ENCODE measurements at places on chromosomes 11 and 22. TPM values are rescaled to one million over a fixed set of nuclear protein-coding genes. Genes with fewer than 3 reads are reported as not detected.

GRCh38 chr22:46290843-46291785 lies 5.6 kb upstream of the GTSE1 start:
- no peaks in the 10 kb centered on the region for H3K27me3 ChIP-seq
- no peak for DNase-seq
- no peaks in the 10 kb centered on the region for H3K4me1 ChIP-seq
- no peaks in the 10 kb centered on the region for H3K36me3 ChIP-seq
- H3K27ac ChIP-seq: no peak overlapping the region

DNA sequence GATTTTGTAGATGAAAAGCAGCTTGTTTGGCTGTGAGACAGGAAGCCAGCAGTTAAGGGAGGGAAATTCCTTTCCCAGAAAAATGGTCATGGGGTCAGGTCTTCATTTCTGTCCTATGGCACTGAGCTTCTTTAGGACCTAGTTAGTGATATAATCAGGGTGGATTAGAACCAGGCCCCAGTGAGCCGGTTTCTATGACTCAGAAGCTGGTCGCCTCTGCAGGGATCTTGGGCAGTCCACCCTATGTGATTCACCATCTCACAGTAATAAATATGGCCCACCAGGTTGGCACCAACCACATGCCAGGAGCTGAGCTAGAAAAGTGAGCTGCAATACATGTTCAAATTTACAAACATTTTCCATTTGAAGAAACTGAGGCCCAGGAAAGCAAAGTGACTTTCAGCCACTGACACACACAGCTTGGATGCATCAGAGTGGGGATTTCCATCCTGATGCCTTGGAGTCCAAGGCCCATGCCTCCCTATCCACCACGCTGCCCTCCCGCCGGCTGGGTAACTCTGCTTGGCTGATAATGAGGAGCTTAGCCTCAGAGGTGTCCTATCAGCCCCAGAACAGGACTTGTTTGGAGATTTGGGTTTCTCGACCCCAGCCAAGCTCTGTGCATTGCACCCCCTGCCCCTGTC lies 42.0 kb downstream of the CD82 start:
- no peaks in the 10 kb centered on the region for H3K36me3 ChIP-seq
- H3K27ac ChIP-seq: no peak overlapping the region
- no peaks in the 10 kb centered on the region for H3K27me3 ChIP-seq
- no peak overlapping the region for H3K4me3 ChIP-seq
- no peak for DNase-seq
- H3K4me1 ChIP-seq: peaks cover 23% of the 10 kb centered on the region

DNA sequence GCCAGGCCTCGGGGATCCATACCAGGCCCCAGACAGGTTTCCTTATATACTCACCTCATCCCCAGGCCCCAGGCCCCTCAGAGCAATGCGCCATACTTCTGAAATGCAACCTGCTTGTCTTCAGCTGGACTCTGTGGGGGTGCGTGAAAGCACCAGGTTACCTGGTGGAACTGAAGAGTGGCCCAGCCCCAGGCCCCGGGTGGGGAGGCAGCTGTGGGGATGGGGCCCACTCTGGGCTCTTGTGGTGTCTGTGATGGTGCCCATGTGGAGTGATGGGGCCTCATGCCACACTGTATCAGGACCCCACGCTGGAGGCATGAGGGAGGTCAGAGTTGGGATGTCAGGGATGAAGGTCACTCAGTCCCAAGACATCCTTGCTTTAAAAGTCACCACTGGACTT lies 999.0 kb downstream of the BRD1 start:
- no peaks in the 10 kb centered on the region for H3K36me3 ChIP-seq
- no peaks in the 10 kb centered on the region for H3K27me3 ChIP-seq
- no peaks in the 10 kb centered on the region for H3K4me1 ChIP-seq
- no peak overlapping the region for H3K27ac ChIP-seq

- no peak overlapping the region for H3K27ac ChIP-seq
- H3K4me3 ChIP-seq: no peak overlapping the region
- H3K27me3 ChIP-seq: no peaks in the 10 kb centered on the region
- no peak for DNase-seq
- H3K36me3 ChIP-seq: no peaks in the 10 kb centered on the region
- H3K4me1 ChIP-seq: no peaks in the 10 kb centered on the region
Measured at GRCh38 chr11:12591706-12592105, 82.5 kb upstream of the TEAD1 start.

- DNase-seq: peak; percentile 29
- no peak overlapping the region for H3K27ac ChIP-seq
- no peak overlapping the region for H3K4me3 ChIP-seq
- peaks cover under 1% of the 10 kb centered on the region for H3K4me1 ChIP-seq
- H3K36me3 ChIP-seq: no peaks in the 10 kb centered on the region
Measured at GRCh38 chr11:47886096-47886495, 37.9 kb upstream of the NUP160 start.

DNA sequence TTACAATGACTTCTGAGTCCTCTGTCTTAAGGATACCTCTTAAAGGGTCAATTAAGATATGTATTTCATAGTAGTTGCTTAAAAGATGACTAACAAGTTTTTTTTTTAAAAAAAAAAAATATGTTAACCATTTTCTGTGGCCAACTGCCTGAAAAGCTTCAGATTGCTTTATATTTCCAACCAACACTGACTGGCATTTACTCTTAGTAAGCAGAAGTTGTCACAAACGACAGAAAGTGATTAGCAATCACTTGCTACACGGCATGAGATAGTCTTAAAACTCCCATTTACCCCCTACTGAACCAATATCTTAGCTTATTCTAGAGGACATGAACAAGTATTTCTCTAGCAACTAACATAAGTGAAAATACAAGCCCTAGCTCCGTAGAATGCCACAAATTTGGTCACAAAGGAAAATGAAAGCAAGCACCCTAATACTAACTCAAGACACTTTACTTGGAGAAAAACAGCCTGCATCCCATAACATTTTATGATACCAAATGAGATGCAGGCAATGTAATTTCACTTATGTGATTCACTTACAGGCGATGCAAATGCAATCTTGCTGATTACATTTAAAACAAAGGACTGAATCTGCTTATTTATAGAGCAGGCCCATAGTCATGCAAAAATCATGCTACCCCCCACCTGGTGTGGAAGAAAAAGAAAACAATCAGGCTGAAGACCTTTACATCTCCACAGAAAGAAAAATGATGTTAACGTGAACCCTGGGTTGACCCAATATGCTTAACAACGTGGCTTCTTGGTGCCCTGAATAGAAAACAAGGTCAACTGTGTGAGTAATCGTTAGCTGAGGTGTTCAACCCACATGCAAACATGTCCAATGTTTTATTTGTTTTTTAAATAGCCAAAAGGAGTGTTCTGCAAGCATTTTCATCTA lies 25.7 kb downstream of the MPPED2 start:
- H3K36me3 ChIP-seq: no peaks in the 10 kb centered on the region
- H3K4me3 ChIP-seq: peak overlapping the region; percentile 7
- no peaks in the 10 kb centered on the region for H3K27me3 ChIP-seq
- no peak for DNase-seq
- H3K27ac ChIP-seq: no peak overlapping the region

- H3K36me3 ChIP-seq: no peaks in the 10 kb centered on the region
- H3K27ac ChIP-seq: no peak overlapping the region
- DNase-seq: no peak
- no peaks in the 10 kb centered on the region for H3K4me1 ChIP-seq
Measured at GRCh38 chr11:61482513-61482912, 26.0 kb upstream of the LRRC10B start.

CHADL gene
- total RNA-seq: 1.7 TPM

DNA sequence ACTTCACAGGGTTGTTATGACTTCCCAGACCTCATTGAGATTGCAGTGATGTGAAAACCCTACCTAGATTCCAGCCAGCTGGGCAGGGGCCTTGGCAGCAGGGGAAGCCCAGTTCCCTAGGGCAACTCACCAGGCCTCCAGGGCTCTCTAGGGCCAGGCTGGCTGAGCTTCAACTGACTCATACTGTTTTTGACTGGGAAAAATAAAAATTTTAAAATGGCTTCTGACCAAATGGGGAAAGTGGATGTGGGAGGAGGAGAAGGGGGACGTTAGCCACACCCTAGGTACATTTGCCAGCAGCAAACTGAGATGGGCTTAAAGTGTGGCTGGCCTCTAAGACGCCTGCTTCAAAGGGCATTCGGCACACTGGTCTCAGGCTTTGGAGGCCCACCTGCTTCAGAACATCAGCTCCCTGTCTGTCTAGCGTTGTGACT lies 39.0 kb downstream of the BMAL1 start:
- H3K36me3 ChIP-seq: no peaks in the 10 kb centered on the region
- H3K4me1 ChIP-seq: peaks cover 33% of the 10 kb centered on the region
- H3K27ac ChIP-seq: no peak overlapping the region
- no peak overlapping the region for H3K4me3 ChIP-seq
- H3K27me3 ChIP-seq: no peaks in the 10 kb centered on the region

DNA sequence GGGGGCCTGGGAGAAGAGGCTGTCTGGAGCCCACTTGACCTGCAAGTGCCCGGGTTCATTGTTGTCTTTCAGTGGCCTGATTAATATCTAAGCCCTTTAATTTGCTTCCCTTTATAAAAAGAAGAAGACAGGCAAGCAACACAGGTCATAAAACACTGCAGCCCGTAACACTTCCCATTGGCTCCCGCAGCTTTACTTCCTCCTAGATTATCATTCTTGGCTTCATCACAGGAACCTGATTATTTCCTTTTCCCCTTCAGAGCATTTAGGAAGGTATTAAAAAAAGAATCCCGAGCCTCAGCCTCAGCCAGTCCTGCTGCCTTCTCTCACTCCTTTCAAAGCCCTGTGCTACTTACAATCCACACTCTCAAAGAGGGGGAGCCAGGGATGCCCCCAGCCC lies 183.2 kb downstream of the GRIK4 start:
- H3K27me3 ChIP-seq: no peaks in the 10 kb centered on the region
- H3K4me3 ChIP-seq: no peak overlapping the region
- no peak for DNase-seq
- no peaks in the 10 kb centered on the region for H3K36me3 ChIP-seq
- no peak overlapping the region for H3K27ac ChIP-seq

Measured in ovary (tissue), 10 donors.